ENCODE measurements at places on chromosomes 12 and 14.

DNA sequence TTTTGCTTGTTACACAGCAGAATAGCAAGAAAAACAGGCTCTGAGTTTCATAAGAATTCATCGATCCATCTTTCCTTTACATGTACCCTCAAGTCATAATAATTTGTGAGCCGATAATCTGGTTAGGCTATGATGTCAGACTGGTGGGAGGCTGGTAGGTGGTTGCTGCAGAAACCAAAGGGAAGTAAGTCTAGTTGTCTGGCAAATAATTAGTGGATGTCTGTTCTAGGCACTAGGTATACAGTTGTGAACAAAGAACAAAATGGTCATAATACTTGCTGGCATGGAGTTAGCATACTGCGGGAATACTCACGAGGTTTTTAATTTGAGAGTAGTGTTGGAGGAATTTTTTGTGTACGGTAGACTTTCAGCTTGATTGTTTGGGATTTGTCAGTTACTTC, 8.8 kb downstream of the SUSD6 start:
- DNase-seq: no peak

DNA sequence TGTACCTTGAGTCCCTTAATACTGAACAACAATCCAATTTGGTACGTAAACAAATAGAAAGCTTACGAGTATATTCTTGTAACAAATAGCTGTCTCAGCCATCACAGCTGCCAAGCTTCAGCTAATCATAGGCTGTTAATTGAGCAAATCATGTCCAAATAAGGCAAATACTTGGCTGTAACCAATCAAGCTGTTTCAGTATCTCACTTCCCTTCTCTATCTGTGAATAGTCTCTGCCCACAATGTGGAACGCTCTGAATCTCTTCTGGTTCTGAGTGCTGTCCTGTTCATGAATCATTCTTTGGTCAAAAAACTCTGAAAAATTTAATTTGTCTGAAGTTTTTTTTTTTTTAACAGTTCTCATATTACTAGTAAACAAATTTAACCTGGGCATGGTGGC, 5.8 kb upstream of the NEMF start:
- DNase-seq: no peak

GRCh38 chr14:54901380-54902142, 1.1 kb downstream of the GCH1 start:
- peak; percentile 14 for DNase-seq

DNA sequence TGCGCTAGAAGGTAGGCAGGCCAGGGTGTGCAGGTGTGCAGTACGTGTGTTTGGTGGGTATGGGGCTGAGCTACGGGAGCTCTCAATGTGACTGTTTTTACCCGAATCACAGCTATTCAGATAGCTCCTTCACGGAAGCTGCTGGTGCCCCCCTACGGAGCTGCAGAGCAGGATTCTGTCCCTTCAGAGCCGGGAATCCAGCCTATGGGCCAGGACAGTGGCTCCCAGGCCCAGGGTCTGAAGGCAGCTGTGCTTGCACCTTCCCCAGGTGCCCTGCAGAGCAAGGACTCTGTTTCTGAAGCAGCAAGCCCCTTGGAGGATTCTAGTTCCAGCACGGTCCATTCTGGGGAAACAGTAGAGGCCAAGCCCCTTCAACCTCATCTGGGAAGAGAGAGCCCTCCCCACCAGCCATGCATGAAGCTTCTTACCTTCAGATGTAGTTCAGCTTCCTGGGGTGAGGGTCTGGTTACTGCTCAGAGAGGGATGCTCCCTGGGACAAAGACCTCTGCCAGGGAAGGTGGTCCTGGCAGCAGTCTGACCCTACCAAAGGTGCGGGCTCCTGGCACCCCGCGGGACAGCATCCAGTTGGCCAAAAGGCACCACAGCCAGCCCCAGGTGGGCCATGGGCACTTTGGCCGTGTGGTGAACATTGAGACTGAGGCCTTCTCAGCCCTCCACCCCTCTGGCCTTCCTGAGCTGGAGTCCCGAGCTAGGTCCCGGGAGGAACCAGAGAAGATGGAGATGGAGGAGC, 29.1 kb downstream of the PLEKHH1 start:
- DNase-seq: no peak

- DNase-seq: no peak
Measured at GRCh38 chr12:41362510-41362909, 174.4 kb downstream of the PDZRN4 start.

DNA sequence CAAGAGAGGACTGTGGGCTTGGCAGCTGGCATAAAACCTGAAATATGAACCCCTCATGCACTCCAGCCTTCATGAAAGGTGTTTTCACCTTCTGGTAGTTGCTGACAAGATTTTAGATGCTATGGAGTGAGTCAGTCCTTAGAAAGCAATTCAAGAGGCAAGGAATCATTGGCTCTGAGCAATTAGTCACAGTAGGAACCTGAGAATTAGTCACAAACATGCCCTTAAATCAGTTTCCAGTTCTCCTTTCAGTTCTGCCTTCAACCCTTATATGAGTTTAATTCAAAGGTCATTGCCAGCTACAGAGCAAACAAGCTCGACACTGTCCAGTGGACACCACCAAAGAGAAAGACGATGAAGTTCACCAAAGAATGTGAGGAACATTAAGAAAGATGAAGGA, 472.3 kb downstream of the GLT1D1 start:
- no peak for DNase-seq

GRCh38 chr14:90518069-90518940, 121.5 kb downstream of the CALM1 start:
- no peak for DNase-seq

- DNase-seq: no peak
Measured at GRCh38 chr12:116916122-116916521, 5.4 kb downstream of the FBXW8 start.

- no peak for DNase-seq
Measured at GRCh38 chr12:130070126-130070611, 92.1 kb upstream of the FZD10 start.

DNA sequence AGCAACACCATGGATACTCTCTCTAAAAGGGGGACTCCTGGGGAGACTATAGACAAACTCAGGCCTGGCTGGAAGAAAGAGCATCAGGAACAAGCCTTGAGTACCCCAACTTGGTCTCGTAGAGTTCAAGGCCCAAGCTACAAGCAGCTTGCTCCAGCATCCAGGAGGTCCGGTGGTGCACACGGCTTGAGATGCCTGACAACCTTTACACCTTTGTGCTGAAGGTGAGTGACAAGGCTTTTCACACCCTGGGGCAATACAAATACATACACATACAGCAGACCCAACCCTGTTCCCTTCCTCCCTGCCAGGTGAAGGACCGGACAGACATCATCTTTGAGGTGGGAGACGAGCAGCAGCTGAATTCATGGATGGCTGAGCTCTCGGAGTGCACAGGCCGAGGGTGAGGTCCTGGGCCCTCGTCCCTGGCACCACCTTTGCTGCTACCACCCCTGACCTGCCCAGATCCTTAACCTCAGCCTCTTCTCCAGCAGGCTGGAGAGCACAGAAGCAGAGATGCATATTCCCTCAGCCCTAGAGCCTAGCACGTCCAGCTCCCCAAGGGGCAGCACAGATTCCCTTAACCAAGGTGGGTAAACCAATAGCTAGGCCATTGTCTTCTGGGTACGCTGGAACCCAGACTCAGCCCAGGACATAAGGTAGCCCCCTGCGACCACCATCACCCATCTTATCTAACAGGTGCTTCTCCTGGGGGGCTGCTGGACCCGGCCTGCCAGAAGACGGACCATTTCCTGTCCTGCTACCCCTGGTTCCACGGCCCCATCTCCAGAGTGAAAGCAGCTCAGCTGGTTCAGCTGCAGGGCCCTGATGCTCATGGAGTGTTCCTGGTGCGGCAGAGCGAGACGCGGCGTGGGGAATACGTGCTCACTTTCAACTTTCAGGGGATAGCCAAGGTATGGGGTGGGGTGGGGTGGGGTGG, 41.2 kb downstream of the SH2B3 start:
- no peak for DNase-seq

DNA sequence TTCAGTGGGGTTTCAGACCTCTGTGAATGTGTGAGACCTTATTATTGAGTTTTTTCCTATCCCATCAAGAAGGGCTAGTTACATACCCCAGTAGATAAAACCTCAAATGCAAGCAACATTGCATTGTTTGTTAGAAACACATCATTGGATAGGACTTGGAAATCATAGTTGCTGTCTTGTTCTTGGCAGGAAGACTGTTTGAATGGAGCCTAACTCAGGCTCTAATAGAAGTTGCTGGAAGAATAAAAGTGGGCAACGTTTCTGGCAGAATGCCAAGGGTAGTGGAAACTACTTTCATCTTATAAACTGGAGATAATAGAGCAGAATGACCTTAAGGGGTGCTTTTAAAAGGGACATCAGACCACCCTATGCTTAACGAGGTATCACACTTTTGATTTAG, 9.9 kb upstream of the PTHLH start:
- no peak for DNase-seq

DNA sequence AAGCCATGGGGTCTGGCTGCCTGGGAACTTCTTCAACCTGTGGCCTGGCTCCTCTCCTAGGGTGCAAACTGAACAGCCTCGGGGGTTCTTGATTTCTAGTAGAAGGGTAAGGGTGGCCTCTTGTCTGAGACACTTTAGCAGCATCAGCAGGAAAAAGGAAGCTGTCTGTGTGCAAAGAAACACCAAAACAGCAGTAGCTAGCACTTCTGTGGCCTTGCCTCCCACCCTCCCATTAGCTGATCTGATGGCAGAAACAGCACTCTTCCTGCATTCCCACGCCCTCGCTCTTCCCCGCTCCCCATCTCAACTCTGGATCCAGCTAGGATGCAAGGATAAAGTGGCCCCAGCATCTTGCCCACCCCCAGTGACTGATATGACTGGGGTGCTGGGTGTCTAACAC, 20.7 kb downstream of the SLC7A8 start:
- no peak for DNase-seq

- DNase-seq: no peak
Measured at GRCh38 chr12:124622764-124623163, 55.4 kb upstream of the NCOR2 start.

- no peak for DNase-seq
Measured at GRCh38 chr12:85509081-85509856, 229.2 kb downstream of the ALX1 start.
